ENCODE measurements at places on chromosomes 3 and 15.

- DNase-seq, result no peak
Observed at GRCh38 chr3:189119950-189120349, 51.8 kb upstream of the TPRG1 start.

GRCh38 chr3:133830071-133830470 lies 24.5 kb downstream of the SRPRB start:
- no peak for DNase-seq

GRCh38 chr3:143831994-143832393 lies 16.3 kb downstream of the SLC9A9 start:
- no peak for DNase-seq

DNA sequence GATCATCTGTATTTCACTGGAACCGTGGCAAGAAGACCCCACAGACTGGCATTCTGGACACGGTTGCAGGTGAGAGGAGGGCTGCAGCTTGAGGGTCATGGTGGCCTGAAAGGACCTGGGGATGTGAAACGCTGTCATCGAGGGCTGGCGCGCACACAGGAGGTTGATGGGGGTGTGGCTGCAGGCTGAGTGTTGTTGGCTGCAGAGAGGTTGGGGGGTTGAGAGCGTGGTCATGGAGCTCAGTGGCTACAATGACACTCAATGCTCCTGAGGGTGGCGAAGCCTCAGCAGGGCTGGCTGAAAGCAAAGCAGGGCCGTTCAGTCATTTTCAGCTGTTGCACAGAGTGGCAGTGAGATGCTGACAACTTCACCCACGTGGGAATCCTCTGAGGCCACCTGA lies 21.0 kb downstream of the CPN2 start:
- no peak for DNase-seq

DNA sequence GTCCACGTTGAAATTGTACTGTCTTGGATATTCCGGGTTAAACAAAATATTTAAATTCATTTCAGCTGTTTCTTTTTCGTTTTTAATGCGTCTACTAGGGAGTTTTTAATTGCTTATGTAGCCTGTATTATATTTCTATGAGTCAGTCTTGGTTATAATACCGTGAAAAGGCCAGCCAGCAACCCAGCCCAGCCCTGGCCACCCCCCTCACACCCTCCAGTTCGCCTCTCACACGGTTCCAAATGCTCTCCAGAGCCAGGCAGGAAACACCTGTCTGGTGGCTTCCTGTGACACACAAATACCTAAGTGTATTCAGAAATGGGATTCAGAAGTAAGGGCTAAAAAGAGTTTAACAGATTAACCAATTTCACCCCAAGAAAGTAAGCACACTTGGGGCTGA lies 4.4 kb downstream of the SH3BP5 start:
- no peak for DNase-seq

- no peak for DNase-seq
Observed at GRCh38 chr3:10074666-10075065, 33.4 kb downstream of the FANCD2OS start.

DNA sequence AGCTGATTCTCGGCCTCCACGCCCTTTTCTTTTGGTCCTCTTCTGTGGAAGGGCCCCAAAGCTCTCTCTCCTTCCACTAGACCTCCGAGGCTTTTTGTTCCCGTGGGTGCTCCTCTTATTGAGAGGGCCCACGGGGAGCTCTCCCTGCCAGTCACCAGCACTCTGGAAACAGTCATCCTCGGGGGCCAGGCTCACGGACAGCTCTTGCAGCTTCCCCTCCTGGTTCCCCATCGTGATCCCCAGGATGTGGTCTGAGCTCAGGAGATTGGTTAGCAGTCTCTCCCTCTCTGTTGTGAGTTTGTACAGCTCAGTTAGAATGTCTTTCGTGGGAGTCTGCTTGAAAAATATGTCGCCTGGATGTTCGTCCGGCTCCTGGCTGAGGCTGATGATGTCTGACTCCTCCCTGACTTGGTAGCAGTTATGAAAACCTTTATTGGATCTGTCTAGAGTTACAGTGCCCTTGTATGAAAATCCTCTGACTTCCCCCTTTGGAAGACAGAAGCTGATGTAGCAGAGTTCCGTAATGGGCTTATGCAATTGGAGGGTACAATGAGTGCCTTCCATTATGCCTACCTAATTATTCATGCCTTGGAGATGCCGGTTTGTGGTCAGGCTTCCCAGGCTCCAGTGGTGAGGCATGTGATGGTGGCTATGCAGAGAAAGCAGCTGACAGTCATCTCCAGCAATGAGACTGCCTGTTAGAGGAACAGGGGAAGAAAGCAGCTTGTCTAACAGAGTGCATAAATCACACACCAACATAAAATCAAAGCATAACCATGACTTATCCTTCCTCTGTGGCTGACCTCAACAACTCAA lies 40.0 kb downstream of the FMN1 start:
- DNase-seq, result no peak

DNA sequence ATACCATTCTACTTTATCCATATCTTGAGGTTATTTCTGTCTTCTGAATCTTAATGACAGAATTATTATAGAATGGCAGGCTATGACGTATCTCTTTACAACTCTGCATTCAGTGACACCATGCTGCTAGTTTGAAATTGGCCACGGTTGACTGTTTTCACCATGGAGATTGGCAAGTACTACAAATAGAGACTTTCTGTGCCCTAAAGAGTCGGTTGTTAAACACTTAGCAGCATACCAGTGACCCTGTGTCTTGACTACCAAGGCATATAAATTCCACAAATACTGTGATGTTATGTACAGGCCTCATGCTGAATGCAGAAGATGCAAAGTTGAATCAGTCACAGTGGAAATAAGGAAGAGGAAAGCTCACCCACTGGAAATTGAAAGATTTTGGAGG lies 67.0 kb upstream of the CADPS start:
- DNase-seq, result no peak

DNA sequence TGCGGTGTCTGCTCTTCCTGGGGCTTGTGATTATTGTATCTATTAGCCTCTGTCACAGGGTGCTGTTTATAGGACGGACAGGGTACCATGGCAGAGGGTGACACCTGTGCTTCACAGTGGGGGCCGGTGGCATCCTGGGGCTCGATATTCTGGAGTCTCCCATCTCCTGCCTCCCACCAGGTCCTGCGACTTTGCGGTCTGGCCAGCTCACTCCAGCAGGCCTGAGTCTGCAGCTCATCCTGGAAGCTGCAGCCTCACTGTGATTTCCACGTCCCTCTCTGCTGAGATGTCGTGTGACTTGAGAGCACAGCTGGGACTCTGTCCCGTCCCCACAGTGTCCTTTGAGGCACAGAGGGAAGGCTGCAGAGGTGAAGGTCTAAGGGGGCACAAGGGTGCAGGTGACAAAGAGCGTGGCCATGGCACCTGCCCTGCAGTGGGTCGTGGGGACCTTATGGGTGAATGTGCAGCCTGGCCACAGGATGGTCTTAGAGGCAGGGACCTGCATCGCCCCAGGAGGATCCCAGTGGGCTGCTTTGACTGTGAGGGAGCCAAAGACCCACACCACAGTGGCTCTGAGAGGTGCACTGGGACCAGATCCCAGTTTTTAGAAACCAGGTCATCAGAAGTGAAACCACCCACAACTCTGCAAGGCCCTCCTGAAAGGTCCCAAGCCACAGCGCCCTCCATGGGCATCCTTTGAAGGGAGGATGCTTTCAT lies 172.8 kb downstream of the KLF13 start:
- no peak for DNase-seq

- no peak for DNase-seq
Observed at GRCh38 chr15:59997070-59997701, 6.9 kb upstream of the FOXB1 start.

GRCh38 chr15:69272139-69272538 lies 26.6 kb upstream of the PAQR5 start:
- no peak for DNase-seq

- no peak for DNase-seq
Observed at GRCh38 chr15:44130778-44131177, 64.3 kb downstream of the FRMD5 start.

DNA sequence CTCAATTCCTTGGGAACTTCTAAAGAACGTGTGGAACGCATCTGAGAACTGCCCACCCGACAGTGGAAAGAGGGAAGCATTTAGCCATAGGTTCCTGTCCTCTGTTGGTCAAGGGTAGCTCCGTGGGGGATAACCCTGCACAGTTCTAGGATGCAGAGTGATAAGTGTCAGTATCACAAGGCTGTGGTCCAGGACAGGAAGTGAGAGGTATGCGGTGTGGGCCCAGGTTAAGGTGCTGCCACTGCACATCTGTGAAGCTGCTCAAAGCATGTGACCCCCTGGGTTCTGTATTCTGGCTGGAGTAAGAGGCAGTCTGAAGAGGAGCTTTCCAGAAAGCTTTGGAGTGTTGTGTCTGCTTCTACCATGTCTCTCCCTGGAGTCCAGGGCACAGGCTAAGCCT lies 51.7 kb upstream of the HES1 start:
- DNase-seq, result peak; percentile 59

GRCh38 chr3:16884748-16885592 lies at the start of gene PLCL2:
TSS of gene PLCL2 (plus strand) at chr3:16884955. CDS start at chr3:16885040, 85 bp downstream.
- DNase-seq, result peak; percentile 66

- no peak for DNase-seq
Observed at GRCh38 chr3:127735767-127736693, 63.3 kb downstream of the ABTB1 start.

GRCh38 chr15:67085237-67085817 lies 19.9 kb downstream of the SMAD3 start:
- DNase-seq, result no peak

DNA sequence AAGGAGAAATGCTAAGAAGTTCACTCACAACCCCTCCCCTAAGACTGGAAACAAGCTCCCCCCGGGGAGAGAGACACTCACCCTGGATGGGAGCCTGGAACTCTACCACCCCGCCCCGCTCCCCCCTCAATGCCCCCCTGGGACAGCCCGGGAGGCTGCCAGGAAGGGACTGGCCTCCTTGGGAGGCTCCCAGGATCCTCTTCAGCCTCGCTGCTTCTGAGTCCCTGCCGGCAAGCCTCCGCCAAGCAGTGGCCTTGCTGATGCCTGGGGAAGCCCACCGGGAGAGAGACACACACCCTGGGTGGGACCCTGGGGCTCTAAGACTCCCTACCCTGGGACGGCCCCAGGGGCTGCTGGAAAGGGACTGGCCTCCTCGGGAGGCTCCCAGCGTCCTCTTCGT lies 33.4 kb downstream of the CPEB1 start:
- no peak for DNase-seq

GRCh38 chr3:129648391-129648790 lies 41.9 kb upstream of the PLXND1 start:
- no peak for DNase-seq

- DNase-seq, result no peak
Observed at GRCh38 chr15:79185199-79185598, 94.6 kb upstream of the RASGRF1 start.

DNA sequence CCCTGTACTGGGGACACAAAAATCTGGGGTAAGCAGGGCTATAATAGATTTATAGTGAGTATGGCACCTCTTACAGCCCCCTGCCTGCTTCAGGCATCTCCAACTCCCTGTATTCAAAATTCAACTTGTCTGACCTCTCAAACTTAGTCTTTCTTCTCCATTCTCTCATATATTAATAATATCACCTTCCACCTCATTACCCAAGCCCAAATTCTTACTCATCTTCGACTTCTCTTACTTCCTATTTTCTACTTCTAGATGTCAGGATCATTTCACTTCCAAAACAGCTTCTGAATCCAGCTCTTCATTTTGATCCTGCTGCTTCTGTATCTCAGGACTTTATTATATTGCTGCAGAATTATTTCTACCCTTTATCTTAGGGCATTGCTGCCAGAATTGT lies 290.7 kb downstream of the CHST2 start:
- DNase-seq, result no peak

DNA sequence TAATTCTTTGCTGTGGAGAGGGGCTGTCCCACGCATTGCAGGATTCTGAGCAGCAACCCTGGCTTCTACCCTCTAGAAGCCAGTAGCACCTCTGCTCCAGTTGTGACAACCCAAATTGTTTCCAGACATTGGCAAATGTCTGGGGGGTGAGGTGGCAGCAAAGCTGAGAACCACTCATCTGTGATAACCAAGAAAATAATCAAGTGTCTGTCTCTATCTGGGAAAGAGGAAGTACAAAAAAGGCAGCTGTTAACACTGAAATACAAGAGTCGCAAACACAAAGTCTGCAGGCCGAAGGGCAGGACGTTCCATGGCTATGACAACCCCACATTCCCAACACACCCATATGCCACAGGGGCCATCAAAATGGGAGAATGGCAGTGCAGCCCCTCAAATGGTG lies 42.2 kb upstream of the GNB5 start:
- no peak for DNase-seq

DNA sequence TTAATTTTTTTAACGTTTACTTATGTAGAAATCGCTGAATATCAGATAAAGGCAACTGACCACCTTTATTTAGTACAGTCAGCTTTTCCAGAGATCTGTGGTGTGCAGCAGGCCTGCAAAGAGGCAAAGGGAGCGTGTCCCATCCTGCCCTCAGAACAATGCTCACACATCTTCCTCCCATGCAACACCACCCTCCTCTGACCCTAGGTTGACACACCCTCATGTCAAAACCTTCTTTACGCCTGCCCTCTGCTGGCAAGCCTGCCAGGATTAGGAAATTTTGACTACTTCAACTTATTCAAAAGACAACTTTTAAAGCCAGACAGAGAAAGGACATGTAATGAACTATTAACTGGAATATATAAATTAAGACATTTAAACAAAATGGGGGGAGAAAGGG lies 513.7 kb downstream of the FOXP1 start:
- DNase-seq, result peak; percentile 50

- no peak for DNase-seq
Observed at GRCh38 chr3:101311676-101312075, 8.7 kb downstream of the IMPG2 start.

DNA sequence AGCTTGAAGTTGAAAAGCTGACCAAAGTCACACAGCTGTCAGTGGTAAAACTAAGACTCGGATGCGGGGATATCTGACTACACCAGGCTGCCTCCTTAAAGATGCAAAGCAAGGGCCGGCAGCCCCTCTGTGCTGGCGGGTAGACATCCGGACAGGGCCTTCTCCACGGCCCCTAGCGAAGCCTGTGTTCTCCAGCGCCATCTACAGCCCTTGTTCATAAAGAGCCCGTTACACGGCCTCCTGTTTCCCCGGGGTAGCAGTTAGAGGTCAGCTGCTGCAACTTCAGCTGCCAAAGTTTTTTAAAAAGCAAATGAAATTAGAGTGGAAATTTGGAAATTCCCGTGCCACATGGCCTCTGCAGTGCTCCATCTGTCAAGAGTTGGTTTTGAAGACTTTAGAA lies 383.0 kb downstream of the TBL1XR1 start:
- no peak for DNase-seq

GRCh38 chr3:184887574-184887973 lies 75.6 kb downstream of the VPS8 start:
- no peak for DNase-seq

GRCh38 chr3:142968319-142969025 lies 5.0 kb upstream of the PAQR9 start:
- DNase-seq, result no peak

DNA sequence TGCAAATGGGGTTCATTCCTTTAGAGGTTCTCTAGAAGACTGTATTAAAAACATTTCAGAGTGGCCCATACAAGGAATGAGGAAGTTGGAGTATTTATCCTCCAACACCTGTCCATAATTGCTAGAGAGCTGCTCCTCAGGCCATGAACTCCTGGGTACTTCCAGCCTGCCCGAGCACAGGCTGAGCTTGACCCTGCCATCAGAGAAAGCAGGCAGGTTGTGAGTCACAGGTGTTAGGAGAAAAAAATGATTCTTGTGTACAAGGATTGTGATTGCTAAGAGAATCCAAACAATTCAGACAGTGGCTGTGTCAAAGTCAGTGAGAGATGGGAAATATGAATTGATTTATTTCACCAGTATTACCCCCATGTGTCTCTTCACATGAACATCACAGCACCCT lies 156.8 kb upstream of the GADL1 start:
- no peak for DNase-seq

- peak; percentile 82 for DNase-seq
Observed at GRCh38 chr3:157081626-157082210, 78.2 kb downstream of the CCNL1 start.

GRCh38 chr15:95609096-95609495 lies 721.4 kb upstream of the NR2F2 start:
- DNase-seq, result no peak
